ENCODE measurements at places on chromosomes 2 and 18.

DNA sequence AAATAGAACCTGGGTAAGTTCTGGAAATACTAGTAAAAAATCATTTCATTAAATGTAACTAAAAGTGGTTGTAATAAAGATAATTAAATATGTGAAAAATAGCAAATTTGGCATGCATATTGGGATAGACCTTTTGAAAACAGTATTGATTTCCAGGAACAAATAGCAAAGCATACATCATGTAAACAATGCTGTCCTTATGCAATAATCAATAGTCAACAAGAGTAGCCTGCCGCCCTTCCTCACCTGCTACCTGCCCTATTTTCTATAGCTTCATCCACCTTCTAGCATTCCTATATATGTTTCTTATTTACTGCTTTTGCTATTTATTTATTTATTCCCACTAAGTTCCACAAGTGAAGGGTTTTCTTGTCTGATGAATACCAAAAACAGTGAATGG lies 35.1 kb upstream of the KYNU start:
- no peak for DNase-seq

- DNase-seq = no peak
Measured at GRCh38 chr2:137857881-137858280, 106.4 kb upstream of the HNMT start.

DNA sequence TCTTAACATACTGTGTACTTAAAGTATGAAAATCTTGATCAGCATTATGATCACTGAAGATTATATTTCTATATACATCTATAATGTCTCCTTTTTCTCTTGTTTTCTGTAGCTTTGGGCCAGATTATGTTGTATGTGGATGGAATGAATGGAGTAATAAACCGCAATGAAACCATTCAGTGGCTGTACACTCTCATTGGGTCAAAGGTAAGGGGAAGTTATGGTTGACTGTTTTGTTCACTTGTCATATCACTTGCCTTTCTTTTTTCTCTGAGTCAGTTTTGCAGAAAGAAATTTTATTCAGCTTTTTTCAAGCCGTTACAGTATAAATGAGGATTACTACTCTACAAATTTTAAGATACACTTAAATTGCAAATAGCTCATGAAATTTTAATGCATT lies 252.5 kb downstream of the TPGS2 start:
- DNase-seq = no peak

DNA sequence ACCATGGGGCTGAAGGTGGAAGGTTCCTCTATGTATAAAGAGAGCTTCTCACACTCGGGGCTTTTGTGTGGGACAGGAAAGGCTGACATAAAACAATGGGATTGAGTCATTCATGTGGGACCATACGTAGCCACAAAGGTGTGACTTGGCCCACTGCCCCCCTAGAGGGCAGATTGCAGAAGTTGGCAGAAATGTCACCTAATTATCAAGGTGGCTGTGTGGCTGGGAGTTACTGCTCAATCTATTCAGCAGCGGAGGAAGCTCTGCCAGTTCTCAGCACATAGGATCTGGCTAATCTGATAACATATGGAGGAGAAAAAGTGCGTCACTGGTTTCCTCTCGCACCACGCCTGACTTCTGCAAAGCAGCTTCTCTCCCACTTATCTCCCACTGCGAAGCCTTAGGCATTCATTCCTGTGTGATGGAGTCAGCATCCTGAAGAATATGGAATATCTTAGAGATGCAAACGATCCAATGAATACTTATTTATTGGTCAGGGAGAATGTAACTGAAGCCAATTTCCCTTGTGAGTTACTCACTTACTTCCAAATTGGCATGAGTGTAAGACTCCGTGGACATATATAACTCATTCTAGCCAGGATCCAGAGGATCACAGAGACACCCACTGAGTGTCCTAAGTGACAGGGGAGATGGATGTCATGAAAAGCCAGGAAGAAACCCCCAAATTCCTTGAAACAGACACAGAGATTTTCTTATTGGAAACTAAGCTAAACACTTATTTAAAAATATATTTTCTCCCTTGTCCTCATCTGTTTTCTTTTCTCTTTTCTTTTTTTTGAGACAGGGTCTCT lies 344.8 kb downstream of the TGIF1 start:
- no peak for DNase-seq

GRCh38 chr2:63827749-63828148 lies 13.9 kb upstream of the UGP2 start:
- DNase-seq = no peak

DNA sequence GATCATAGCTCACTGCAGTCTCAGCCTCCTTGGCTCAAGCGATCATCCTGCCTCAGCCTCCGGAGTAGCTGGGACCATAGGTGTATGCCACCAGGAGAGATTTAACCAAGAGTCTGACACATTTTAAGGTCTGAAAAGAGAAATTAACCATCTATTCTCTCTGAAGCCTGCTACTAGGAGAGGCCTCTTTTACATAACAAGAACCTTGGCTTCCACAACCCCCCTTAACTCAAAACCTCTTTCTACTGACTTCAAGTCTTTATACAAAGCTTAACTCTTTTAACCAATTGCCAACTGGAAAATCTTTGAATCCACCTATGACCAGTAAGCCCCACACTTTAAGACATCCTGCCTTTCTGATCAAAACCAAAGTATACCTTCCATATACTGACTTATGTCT lies 279.9 kb upstream of the CELF4 start:
- DNase-seq = no peak

DNA sequence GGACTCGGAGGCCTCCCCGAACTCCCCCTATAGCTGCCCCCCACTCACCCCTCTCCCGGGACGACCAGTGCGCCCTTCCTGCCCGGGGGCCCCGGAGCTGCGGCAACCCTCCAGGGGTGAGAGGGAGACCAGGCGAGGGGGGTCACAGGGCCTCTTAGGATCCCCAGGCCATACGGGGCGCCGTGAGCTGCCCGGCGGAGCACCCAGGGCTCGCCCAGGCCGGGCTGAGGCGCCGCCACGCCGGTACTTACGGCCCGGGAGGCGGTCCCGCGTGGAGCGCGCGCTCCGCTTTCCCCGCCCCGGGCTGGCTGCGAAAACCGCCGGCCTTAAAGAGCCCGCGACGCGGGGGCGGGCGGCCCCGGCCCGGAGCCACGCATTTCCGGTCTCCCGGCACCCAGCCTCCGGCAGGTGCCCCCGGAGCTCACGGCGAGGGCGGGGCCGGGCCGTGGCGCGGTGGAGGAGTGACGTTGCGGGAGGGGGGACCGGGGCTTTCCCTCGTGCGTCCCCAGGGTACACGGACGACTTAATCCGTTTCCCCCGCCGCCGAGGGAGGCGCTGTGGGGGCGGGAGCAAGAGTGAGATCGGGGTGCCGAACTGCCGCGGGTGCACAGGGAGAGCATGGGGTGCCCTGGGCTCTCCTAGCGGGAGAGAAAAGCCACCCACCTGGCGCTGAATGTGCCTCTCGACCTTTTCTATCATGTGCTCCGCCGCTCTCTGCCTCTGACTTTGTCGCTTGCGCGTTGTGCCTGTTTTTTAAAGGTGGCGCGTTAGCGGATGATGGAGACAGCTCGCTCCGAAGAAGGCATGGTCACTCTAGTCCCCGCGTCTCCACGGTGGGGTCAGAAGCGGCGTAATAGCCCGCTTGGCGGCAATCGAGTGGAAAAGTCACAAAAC lies at the start of gene METTL21A:
Gene METTL21A, minus strand, starts transcription at position 381 of the 894 bp plus-strand sequence. CDS start 1,019 bp downstream, outside the sequence.
- DNase-seq = peak; percentile 78

DNA sequence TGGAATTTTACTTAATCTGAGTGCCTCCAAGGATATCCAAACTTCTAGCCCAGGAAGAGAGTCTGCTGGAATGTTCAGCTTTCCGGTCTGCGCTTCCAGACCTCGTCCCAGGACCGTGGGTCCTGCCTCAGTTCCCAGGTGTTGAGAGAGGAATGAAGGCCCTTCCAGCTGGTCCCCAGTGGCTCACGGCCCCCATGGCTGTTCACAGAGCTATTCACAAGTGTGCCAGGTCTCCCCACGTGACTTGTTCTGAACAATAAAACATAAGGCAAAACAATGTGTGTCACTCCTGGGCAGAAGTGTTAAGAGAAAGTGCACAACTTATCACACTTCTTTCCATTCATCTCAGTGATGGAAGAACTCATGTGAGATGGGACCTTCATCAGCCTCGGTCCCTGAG lies 20.1 kb upstream of the TEX51 start:
- DNase-seq = no peak

GRCh38 chr2:171482877-171483276 lies 39.4 kb upstream of the CYBRD1 start:
- no peak for DNase-seq
